ENCODE measurements at places on chromosomes 11 and 22.

DNA sequence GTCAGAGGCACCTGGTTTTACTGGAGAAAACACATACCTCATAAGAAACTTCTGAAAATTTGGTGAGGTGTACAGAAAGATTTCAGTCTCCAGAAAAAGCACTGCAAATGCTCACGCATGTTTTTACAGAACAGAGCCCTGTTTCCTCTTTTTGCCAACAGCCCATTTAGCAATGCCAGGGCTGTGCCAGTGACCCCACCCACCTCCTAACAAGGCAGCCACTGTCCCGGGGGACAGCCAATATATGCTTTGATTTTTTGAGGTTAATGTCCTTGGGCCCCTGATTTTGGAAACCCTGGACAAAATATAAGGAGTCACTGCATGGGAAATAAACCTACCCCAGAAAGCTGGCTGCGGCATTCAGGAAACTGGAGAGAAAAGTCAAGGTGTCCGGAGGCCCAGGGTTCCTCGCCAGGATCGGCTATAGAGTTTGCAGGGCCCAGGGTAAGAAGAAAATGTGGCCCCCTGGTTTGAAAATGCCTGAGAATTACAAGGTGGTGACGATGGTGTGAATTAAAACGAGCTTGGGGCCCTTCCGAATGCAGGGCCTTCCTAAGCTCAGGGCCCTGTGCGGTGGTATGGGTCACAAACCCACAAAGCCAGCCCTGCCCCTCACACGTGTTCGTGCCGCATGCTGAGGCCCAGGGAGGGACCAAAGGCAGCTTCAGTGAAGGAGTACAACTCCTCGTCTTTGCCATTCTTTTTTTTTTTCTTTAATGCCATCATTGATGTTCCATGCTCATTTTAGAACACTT lies 71.1 kb upstream of the WNT7B start:
- DNase-seq, result no peak

DNA sequence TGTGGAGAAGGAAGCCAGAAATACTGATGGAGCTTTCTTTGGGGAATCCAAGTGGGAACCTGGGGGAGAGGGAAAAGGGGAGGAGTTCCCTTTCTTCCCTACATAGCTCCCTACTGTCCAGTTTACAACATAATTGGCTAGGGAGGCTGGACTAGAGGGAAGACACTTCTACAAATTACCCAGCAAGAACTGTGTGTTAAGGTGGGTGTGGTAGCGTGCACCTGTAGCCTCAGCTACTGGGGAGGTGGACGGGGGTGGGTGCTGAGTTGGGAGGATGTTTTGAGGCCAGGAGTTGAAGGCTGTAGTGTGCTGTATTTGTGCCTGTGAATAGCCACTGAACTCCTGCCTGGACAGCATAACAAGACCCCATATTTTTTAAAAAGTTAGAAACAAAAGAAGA lies 74.0 kb downstream of the NAV2 start:
- no peak for DNase-seq

- DNase-seq, result no peak
Observed at GRCh38 chr11:38582151-38582550, 1984.1 kb upstream of the RAG2 start.

DNA sequence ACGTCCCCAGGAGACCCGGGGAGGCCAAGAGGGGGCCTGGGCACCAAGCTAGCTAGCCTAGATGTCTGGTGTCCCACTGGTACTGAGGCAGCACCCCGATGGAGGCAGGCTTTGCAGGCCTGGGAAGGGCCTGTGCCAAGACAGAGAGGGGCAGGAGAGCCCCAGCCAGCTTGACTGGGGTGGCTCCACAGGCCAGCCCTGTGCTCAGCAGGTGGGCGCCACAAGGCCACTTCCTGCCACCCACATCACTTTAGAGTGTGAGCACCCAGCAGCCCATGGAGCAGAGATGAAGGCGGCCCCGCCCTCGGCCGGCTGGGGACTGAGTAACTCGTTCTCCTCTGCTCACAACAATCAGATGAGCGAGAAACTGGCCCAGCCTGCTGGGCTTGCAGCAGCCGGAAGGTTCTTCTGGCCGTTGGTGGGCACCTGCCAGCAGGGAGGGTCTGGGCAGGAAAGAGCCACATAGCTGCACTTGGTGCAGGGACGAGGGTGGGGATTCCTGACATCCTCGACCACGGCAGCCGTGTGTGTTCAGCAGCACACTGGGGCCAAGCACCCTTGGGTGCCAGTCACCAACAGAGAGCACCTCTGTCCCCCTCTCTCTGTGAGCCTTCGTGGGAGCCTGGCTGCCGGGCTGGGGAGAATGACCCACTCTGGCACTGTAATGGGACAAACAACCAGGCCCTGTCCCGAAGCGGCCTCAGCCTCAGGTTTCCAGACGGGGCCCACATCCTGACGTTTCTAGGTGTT lies 7.6 kb downstream of the OSBPL5 start:
- DNase-seq, result no peak

DNA sequence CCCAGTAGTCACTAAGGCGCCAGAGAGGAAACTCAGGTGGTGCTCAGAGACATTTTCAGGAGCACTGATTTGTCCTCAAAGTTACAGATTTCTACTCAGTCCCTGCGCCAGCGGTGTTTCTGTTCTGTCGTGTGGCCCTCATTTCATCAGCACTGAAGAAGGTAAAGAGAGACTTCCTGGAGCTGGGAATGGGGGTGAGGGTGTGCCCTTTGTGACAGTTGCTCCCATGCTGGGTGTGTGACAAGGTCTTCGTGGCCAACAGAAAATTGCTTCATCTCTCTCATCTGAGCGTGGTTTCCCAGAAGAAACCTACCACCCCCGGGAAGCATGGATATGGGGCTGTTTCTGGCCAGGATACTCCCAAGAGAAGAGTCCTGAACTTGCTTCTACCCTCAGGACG lies 2.0 kb upstream of the PPARA start:
- DNase-seq, result no peak

DNA sequence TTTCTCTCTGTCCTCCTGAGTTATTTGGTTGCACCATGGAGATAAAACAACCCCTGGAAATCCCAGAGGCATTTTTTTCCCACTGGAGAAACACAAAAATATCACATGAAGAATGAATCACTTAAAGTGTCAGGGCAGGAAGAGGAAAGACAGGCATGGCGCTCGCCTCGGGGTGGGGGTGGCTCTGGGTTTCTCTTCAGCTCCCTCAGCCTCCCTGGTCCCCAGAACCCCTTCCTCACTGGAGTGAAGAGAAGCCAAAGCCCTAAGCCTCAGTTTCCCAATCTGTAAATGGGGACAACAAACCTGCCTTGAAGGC lies 938 bp downstream of the SHISAL1 start:
- DNase-seq, result no peak

DNA sequence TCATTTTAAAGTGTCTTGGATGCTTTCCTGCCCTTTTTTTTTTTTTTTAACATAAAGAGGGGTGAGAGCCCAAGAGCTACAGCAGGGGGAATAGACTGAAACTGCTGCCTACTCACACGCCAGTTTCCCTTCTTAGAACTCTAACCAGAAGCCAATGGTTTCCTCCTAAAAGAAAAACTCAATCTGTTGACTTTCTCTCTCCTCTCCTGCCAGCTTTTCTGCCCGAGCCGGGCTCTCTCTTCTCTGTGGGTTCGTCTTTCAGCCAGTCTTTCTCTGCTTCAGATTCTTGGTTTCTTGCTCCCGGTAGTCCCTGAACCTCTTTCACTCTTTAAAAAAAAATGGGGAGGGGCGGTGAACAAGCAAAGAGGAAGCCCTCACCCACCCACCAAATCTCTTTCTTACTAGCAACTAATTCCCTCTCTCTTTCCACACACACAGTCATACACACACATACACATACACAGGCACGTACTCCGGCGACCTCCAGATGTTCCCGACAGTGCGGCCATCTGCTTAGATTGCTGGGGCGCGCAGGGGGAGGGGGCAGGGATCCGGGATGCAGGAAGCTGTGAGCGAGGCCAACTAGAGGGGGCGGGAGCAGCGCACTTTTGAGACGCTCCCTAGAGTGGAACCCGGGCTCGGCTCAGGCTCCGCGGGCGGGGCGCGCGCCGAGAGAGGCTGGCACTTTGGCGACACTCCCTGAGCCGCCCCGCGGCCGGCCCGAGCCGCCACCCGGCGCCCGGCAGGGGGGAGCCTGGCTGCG lies 444 bp upstream of the TSKU start:
- DNase-seq, result peak; percentile 83

- no peak for DNase-seq
Observed at GRCh38 chr11:44407211-44407996, 97.5 kb upstream of the ALX4 start.

DNA sequence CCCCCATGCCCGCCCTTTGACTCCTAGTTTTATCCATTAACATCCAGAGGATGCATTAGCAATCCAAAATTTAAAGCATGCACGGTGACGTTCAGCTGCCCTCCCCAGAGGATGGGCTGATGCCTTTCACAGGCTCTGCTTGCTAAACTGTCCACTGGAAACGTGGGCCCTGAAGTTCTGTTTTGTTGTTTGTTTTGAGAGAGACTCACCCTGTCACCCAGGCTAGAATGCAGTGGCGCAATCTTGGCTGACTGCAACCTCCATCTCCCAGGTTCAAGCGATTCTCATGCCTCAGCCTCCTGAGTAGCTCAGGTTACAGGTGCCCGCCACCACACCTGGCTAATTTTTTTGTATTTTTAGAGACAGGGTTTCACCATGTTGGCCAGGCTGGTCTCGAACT lies 39.3 kb downstream of the NFRKB start:
- no peak for DNase-seq

DNA sequence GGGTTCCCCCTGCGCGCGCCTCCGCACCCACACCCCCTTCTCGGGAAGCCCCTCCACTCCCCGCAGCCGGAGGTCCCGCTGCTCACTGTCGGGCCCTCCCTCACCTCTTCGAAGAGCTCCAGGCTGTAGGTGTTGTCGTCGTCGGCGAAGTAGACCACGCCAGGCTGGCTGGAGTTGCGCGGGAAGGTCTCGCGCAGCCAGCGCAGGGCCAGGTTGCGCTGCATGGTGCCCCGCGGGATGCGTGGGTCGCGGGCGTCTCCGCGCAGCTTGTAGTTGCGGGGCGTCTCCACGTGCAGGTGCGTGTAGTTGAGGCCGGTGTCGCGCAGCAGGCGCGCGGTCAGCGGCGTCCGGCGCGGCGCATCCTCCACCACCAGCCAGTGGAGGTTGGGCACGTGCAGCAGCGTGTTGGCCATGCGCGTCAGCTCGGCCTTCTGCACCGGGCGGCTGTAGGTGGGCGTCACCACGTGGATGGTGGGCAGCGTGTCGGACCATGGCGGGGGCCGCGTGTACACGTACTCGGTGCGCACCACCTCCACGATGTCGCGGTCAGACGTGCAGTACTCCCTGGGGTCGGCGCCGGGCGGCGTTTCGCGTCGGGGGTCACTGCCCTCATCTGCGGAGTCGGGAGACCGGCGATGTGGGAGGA lies 28.3 kb downstream of the B3GAT1 start:
- DNase-seq, result no peak
